Mucosa of descending colon (tissue), 3 donors: ENCODE measurements at places on chromosomes 1 and 21.
A peak's percentile ranks its signal among the peaks of the same experiment; 100 is the strongest.

- no peak for DNase-seq
These were observed 58.3 kb downstream of the EDEM3 start for GRCh38 chr1:184696403-184696802.

DNA sequence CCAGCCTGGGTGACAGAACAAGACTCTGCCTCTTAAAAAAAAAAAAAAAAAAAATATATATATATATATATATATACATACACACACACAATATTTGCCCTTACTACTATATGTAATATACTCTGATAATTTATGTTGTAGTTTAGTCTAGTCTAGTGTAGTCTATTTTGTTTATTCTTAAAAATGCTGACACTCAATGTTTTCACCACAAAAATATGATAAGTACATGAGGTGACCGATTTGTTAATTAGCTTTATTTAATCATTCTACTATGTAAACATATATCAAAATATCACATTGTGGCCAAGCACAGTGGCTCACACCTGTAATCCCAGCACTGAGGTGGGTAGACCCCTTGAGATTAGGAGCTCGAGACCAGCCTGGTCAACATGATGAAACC lies 19.8 kb upstream of the ZNF362 start:
- no peak for DNase-seq

DNA sequence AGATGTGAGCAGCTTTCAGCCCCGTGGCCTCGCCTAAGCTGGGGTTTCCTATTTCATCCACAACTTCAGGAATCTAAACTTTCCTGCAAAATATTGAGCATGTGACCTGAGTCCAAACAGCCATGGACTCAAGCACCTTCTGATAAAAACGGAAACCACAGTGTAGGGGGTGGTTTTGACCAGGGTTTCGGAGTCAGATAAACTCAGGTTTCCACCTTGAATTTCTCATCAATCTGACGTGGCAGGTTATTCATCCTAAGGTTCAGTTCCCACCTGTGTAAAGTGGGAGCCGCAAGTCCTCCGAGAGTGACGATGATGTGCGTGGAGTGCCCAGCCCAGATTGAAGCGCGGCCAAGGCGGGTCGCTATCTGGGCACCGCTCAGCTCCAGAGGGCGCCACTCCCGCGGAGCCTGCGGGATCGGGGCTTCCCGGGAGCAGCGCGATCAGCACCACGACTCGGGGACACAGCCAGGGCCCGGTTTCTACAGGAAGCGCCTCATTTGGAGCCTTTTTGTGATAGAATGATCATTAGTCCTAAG lies 871 bp upstream of the ETS2 start:
- DNase-seq, result peak; percentile 89

DNA sequence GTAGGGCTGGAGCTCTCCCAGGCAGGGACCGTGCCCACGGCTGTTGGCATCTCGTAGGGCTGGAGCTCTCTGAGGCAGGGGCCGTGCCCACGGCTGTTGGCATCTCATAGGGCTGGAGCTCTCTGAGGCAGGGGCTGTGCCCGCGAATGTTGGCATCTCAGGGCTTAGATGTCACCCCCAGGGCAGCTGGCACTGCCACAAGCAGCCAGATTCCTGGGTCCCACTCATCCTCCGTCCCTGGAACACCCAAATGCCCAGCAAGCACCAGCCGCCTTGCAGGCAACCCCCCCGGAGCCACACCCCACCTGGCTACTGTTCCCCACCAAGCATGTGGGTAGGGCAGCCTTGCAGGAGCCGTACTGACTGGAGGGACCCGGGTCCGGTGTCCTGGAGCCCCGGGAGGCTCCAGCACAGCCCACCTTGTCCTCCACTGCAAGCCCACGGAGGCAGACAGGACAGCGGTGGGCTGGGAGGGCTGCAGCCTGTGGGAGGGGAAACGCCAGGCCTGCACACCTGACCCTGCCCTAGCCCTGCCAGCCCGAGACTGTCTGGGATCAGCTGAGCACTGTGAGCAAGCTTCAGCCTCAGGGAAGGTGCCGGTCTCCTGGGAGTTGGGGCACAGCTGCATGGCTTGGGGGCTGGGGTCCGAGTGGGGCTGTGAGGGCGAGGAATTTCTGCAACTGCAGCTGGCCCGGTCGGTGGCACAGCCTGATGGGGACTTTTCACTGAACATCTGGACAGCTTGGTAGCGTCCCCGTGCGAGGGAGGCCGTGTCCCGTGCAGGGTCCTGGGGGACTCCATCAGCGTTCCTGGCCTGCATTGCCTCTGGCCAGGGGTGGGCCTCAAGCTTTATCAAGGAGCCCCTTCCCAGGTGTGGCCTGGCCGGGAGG lies 53.6 kb downstream of the COL18A1 start:
- DNase-seq, result no peak

DNA sequence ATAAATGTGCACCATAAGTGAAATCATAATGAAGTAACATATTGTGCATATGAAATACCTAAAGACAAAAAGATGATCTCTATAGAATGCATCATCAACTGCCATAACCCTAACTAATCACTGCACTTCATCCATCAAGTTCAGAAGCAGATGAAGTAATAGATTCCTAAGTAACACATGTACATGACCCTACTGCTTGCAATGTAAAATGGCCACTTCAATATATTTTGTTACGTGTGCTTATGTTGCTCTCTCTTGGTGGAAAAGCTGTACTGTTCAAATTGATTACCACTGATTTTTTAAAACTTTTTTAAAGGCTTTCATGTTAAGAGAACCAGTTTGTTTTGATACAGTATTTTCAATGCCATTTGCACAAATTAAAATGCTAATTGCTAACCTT lies 141.8 kb downstream of the TTLL7 start:
- DNase-seq, result no peak

DNA sequence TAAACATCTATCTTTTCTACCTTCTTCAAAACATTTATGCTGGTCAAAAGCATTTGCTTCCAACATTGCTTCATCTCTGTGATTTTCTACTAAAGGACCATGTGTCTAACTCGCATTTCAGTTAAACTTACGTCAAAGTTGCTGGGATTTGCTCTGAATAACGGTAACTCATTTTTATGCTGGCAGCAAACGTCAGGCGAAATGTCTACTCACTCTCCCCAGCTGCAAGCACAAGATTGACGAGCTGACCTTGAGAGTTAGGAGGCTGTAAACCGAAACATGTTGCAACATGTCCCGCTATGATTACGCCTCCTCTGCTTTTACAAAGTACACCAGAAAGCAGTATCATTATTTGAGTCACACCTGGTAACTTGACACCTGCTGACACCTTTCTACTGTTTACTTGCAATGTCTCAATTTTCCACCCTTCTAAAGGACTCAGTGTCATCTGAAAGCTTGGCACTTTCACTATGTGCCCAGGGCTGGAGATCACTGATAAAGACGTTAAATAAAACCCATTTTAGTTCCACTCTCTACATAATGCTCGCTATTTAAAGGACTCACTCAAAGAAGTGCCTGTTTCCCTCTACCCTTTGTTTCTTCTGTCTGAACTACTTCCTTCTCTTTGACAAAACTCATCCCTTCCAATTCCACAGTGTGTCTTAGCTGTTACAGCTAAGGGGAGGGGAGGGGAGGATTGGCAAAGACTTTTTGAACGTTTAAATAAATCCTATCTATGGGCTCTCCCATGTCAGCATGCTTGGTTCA lies 111.9 kb downstream of the PTPN14 start:
- no peak for DNase-seq

DNA sequence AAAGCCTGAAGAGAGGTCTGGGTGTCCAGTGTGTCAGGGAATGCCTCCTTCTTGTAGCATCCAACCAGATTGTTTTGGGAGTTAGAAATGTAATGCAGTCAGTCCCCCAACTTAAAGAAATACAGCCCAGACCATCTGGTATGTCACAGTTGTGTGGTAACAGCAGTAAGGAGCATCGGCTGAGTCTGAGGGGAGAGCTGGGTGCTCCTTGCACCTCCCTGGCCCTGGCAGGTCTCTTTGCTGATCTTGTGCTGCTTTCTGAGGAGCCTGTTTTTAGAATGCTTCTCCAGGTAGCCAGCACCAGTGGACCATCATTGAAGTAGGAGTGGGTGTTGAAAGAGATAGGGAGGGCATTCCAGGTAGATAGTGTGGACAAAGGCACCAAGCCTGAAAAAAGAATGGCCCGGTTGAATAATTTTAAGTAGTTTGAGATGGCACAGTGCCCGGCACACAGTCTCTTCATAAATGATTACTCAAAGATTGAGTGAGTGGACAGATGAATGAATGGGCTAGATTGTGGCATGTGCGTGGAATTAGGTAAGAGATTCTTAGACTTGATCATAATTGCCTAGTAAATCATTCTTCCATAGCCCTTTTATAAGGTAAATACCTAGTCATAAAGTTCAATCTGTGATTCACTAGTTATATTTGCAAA lies 46.5 kb downstream of the LAMC1 start:
- no peak for DNase-seq

- DNase-seq, result no peak
These were observed 2.9 kb upstream of the RBBP5 start for GRCh38 chr1:205124726-205125125.

DNA sequence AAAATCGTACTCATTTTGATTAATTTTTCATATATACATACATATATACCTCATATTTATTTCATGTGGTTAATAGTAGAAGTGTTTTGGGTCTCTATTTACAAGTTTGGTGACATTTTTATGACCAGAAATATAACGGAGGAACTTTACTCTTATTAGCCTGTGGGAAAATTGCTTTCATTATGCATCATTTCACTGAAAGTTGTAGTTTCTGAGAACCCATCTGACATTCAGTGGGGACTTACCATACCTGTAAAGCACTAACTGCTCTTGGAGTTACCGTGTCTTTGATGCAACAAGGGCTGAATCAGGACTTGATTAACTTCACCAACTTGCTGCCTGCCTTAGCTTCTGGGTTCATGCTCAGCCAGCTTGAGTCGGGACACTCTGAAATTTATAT lies 49.9 kb upstream of the ITPKB start:
- no peak for DNase-seq

DNA sequence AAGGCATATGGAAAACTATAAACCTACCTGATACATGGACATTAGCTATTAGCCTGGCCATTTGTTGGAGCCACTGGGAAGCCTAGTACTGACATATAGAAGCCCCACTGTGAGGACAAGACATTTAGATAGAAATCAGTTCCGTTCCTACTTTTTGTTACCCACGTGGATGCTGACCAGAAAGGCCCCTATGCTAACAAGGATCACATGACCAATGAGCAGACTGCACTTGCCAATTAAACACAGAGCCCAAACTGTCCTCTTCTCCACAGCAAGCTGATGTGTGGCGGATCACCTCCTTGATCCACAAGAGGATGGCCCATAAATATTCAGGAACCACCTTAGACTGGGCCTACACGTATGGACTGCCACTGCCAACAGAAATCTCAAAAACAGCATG lies 11.2 kb upstream of the OR6K3 start:
- no peak for DNase-seq

DNA sequence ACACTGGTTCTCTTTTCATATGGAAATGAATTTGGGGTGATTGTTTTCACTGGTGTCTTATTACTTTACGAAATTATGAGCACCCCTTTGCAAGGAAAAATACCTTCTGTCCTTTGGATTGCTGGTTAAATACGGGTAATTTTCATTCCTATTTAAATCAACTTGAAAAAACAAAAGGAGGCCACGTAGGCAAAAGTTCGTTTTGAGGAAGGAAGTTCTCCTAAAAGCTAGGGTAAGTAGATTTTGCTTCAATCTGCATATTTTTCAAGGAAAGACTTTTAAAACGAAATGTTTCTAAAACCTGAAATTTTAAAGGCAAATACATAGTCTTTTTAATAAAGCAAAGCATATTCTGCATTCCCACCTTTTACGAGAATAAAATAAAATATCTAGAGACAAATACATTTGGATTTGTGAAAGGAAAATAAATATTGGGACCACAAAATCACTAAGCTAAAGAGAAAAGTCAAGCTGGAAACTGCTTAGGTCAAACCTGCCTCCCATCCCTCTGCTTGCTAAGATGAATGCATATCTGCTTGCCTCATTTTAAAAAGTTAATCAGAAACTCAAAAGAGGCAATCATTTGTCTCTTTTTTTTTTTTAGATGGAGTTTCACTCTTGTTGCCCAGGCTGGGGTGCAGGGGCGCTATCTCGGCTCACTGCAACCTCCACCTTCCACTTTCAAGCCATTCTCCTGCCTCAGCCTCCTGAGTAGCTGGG lies 70.9 kb upstream of the ETS2 start:
- DNase-seq, result no peak

DNA sequence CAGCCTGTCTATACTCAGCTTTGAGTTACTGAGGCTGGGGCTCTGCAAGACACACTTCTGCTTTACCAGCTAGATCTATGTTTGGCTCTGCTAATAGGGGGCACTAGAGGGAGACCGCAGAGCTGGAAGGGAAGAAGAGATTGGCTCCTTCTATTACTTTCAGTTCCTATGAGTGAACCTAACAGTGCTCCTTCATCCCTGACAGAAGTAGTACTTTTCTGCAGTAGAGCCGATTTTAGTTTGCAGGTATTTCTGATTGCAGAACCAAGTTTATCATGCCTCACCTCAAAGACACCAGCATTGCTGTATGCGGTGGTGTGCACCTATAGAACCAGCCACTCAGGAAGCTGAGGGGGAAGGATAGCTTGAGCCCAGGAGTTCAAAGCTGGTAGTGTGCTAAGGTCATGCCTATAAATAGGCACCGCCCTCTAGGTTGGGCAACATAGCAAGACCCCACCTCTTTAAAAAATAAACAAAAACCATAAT lies 5.7 kb upstream of the ZDHHC18 start:
- DNase-seq, result no peak

GRCh38 chr1:213680677-213681325 lies 307.0 kb upstream of the PROX1 start:
- DNase-seq, result no peak

DNA sequence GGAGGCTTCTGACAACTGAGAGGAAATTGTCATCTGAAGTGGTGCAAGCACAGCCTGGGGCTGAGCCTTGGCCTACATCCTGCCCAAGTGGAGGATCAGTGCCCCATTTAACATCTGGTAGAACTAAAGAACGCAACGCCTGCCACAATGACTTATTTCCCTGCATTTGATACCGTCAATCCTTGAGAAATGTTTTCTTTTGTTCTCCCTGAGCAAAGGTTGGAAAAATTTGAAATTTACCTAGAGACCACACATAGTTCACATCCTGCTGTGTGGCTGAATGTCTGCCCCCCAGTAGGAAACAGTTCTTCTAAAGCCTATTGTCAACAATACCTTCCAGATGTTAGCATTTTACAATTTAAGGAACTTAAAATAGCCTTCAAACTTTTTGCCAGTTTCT lies 5.6 kb upstream of the RGS4 start:
- no peak for DNase-seq

GRCh38 chr1:234535763-234536515 lies 57.0 kb upstream of the TARBP1 start:
- peak; percentile 49 for DNase-seq

- peak; percentile 44 for DNase-seq
These were observed 5.3 kb upstream of the EVA1B start for GRCh38 chr1:36328713-36329112.

DNA sequence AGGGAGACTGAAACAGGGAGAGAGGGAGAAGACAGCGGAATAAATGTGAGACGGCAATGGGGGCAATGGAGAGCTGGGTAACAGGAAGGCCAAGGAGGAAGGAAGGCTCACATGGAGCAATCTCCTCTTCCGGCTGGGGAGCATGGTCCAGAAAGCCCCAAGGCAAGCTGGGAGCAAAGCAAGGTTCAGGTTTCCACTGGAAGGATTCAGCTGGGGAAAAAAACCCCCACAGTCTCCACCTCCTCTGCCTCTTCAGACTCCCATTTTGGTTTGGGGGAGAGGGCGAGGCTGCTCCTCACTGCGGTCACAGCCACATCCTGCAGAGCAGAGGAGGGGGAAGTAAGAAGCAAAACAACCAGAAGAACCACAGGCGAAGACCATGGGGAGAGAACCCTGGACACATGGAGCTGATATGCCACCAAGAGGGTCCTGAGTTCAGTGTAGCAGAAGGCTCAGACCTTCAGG lies 650 bp downstream of the TNFAIP8L2 start:
- DNase-seq, result peak; percentile 45

GRCh38 chr1:224743608-224744164 lies 127.6 kb downstream of the CNIH3 start:
- DNase-seq, result no peak
